Brain pericyte (primary cell): ENCODE measurements at places on chromosomes 11 and 22.
A peak's percentile ranks its signal among the peaks of the same experiment; 100 is the strongest.

- DNase-seq = no peak
Measured at GRCh38 chr22:30427871-30428270, 2.3 kb downstream of the MTFP1 start.

GRCh38 chr11:117669062-117669461, 128.0 kb downstream of the DSCAML1 start:
- DNase-seq = no peak

GRCh38 chr22:40249286-40249685, 71.6 kb downstream of the TNRC6B start:
- DNase-seq = no peak

GRCh38 chr11:28820296-28820989, 712.3 kb downstream of the METTL15 start:
- no peak for DNase-seq

DNA sequence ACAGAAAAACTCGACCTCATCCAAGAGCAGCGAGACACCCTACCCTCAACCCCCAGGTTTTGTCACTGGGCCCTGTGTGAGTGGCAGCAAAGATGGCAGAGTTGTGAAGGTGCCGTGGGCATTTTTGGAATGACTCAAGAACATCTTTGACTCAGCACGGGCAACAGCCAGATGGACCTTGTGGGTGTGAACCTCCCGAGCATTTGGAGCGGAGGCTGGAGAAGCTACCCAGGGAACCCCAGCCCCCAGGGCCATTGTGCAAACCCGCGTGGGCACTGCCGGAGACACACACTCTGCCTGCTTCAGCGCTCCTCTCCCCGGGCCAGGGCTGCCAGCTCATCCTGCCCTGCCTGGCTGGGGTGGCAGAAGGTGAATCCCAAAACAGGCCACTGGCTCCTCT, 66.1 kb downstream of the PANX1 start:
- no peak for DNase-seq

GRCh38 chr11:100687630-100688395, 725 bp downstream of the ARHGAP42 start:
- DNase-seq = peak; percentile 43

DNA sequence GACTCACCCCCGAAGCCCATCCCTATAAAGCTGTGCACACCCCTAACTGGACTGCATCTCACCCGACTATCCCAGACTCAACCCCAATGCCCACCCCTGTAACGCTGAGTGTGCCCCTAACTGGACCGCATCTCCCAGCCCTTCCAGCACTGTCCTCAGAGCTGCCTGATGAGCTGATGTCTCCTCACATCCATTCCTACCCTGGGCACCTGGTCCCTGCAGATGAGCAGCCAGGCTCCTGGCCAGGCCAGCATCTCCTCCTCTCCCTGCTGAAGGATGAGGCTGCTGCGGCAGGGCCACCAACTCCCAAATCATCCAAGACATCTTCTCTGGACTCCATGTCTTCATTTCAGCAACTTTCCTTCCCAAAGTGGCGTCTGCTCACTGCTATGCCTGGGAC, 332.1 kb downstream of the CTTN start:
- no peak for DNase-seq

DNA sequence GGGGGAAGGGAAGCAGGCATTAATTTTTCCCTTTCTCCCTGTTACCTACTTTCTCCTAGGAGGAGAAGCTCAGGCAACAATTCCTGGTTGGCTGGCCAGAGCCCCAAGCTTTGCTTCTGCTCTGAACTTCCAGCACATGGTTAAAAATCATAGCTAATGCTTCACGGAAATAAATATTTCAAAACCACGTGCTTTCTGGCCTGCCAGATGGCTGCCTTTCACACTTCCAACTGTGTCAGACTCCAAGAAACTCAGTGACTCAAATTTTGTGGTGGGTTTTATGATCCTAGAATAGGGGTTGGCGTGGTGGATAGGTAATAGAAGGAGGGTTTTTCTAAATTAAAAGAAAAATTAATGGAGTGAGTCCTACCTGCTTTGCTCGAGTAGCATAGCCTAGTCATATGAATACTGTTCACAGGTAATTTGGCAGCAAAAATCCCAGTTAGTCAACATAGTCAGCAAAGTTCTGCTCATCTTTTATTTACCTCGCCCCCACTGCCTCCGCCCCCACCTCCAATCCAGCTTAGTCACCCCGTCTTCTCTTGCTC, 58.6 kb downstream of the SC5D start:
- no peak for DNase-seq

DNA sequence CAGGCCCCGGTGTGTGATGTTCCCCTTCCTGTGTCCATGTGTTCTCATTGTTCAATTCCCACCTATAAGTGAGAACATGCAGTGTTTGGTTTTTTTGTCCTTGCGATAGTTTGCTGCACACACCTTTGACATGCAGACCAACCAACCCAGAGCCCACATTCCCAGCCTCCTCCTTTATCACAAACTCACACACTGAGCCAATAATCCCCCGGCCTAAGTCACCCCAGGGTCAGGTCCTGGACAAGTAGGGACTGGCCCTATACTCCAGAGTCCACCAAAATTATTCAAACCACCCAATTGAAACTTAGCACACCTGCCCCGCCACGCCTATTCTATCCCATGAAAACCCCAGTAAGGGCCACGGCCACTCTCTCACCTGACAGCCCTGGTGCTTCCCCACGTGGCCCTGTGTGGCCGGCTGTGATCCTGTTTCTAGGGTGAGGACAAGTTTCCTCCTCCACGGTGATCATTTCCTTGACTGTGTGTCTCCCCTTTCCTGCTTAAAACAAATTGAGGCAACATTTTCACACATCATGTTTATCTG, 83.1 kb upstream of the SLC22A12 start:
- no peak for DNase-seq

- no peak for DNase-seq
Measured at GRCh38 chr11:44875037-44875436, 75.6 kb downstream of the TP53I11 start.

GRCh38 chr11:68956547-68957254, 24.1 kb downstream of the MRGPRD start:
- DNase-seq = no peak

- DNase-seq = no peak
Measured at GRCh38 chr11:15580056-15580774, 465.5 kb downstream of the INSC start.

DNA sequence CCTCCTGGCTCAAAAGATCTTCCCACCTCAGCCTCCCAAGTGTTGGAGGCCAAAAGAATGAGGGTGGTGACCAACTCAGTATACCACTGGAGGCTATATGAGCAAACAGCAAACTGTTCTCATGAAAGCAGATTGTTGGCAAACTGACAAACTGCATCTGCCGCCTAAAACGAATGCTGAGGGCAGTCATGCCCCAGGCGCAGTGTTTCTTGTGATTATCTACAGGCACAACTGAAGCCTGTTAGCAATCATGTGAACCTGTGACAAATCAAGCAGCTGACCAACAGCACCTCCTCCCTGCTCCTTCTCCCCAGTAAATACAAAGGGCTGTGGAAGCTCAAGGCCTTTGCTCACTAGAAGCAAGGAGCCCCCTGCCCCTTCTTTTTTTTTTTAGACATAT, 47.8 kb downstream of the BTBD10 start:
- DNase-seq = no peak

- no peak for DNase-seq
Measured at GRCh38 chr11:112847568-112847967, 113.7 kb upstream of the NCAM1 start.

DNA sequence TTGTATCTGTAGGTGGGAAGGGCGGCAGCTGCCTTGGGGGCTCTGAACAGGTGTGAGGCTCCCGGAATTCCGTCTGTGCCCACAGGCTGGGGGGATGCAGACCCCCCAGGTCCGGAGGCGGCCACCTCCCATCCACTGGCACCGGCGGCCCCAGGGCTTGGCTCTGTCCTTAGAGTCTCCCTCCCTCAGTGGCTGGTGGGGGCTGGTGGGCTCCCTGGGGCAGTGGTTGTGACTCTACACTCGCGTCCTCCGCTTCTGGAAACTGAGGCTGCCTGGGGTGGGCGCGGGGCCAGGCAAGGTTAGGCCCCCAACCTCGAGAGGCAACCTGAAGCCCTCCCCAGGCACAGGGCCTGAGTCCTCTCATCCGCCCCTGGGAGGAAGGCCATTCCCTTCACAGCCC, 1305.4 kb downstream of the BRD1 start:
- DNase-seq = no peak

DNA sequence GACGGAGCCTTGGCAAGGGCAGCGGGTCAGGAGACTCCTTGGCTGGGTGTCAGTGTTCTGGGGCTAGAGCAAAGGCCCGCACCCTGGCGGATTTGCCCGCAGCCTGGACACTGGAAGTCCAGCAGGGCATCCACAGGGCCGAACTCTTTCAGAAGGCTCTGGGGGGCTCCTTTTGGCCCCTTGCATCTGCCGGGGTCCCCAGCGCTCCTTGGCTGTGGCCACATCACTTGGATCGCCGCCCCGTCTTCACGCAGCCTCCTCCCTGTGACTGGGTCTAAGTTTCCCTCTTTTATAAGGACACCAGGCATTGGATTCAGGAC, 20.0 kb downstream of the MUC5AC start:
- DNase-seq = no peak

- no peak for DNase-seq
Measured at GRCh38 chr22:43530349-43531201, 118.8 kb downstream of the MPPED1 start.

DNA sequence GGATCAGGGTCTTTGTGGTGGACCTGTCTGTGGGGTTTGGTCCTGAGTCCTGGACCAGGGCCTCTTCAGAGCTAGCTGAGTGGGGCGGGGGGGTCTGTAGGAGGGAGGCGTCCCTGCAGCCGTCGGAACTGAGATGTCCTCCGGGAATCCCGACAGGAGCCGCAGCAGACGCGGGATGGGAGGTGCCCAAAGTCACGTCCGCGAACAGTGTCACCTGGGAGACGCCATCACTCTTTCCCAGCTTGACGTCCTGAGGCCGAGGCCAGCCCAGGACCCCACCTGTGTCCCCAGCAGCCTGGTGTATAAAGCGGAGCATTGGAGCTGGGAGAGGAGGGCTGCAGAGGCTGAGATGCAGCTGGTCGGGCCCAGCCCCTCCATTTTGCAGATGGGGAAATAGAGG, 1234.7 kb downstream of the BRD1 start:
- DNase-seq = no peak

GRCh38 chr22:38820020-38820419, 23.8 kb downstream of the NPTXR start:
- DNase-seq = no peak

DNA sequence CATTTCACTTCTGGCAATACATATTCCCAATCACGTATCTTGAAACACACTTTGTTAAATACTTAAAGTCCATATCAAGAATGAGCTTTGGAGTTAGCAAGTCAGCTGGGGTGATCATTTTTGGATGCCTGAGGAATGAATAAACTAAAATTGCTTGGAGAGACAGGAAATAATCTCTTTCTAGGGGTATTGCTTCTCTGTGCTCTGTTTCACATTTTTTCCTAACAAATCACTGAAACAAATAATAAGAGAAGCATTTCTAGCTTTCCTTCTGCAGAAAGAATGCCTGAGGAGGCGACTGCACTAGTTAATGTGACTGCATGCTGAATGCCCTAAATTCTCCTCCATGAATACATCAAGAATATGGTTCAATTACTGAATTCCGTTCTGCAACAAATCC, 541.4 kb upstream of the CCDC90B start:
- no peak for DNase-seq

GRCh38 chr11:46050662-46051061, 70.6 kb downstream of the PHF21A start:
- DNase-seq = no peak

- DNase-seq = no peak
Measured at GRCh38 chr11:61756452-61757212, 4.2 kb downstream of the MYRF start.

- no peak for DNase-seq
Measured at GRCh38 chr11:70616938-70617654, 218.8 kb downstream of the CTTN start.

GRCh38 chr11:12292766-12293165, 84.6 kb upstream of the PARVA start:
- no peak for DNase-seq

GRCh38 chr11:19740586-19740985, 27.9 kb downstream of the NAV2 start:
- DNase-seq = no peak

- no peak for DNase-seq
Measured at GRCh38 chr11:134581966-134582769, 170.1 kb upstream of the B3GAT1 start.

DNA sequence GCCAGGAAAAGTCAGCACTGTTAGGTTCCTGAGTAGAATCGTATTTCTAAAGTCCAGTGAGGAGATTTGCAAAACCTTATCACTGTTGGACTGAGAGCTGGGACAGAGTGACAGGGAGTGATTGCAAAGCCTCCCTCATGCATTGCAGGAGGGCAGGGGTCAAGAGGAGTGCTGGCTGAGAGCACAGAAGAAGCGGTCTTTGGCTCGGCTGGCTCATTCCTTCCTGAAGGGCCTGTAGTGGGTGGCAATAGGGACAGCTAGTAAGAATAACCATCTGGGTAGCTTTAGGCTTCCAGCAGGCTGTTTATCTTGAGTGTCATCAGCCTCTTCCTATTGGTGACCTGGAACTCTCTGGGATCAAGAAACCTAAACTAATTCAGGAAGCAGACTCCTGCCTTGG, 53.4 kb downstream of the CD44 start:
- no peak for DNase-seq

GRCh38 chr11:127679816-127680545, 679.4 kb upstream of the KIRREL3 start:
- no peak for DNase-seq

DNA sequence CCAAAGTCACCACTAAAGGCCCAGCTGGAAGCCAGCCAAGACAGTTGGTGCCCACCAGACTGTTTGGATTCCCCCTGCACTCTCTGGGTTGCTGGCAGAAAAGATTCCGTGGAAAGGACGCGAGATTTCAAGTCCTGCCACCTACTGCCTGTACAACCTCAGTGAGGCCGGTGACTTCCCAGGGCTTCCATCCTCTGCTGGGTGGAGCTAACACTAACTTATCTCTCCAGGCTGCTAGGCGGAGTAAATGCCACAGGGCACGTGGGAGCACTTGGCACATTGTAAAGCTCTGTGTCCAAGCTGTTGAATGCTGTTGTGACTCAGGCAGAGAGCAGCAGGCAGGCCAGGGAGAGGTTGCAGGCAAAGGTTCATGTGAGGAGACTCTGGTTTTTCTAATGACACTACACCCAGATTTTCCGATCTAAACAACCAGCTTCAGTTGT, 50.9 kb upstream of the CDON start:
- peak; percentile 18 for DNase-seq

DNA sequence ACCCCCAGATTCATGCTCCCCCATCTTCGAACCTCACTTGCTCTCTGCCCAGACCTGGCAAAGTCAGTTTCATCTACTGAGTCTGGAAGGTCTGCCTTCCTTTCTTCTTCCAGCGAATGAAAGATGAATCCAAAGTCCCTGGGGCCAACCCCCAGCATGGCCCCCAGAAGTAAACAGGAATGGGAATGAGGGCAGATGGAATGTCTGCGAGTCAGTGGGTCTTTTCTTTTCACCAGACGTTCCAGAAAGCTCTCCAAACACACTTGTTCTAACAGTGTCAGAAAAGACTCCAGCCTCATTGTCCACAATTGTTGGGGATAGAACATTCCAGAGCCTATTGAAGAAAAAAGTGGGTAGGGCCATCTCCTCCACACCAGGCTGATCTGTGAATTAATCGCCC, 28.6 kb downstream of the RIBC2 start:
- DNase-seq = no peak

GRCh38 chr11:16831316-16832192, 93.1 kb downstream of the C11orf58 start:
- DNase-seq = no peak

- peak; percentile 66 for DNase-seq
Measured at GRCh38 chr11:36030731-36031281, 86.9 kb downstream of the LDLRAD3 start.
